ENCODE measurements at places on chromosomes 2 and 18. TPM values are rescaled to one million over a fixed set of nuclear protein-coding genes. Genes with fewer than 3 reads are reported as not detected.

The PLEKHH2 gene
- total RNA-seq, result 42.0 TPM

- H3K4me3 ChIP-seq, result no peak overlapping the region
- H3K27ac ChIP-seq, result no peak overlapping the region
- no peaks in the 10 kb centered on the region for H3K4me1 ChIP-seq
- no peaks in the 10 kb centered on the region for H3K27me3 ChIP-seq
These were observed 68.0 kb downstream of the DAW1 start for GRCh38 chr2:227939271-227940027.

- peak overlapping the region; percentile 81 for H3K4me3 ChIP-seq
- peak overlapping the region; percentile 93 for H3K27ac ChIP-seq
- no peaks in the 10 kb centered on the region for H3K36me3 ChIP-seq
- DNase-seq, result peak; percentile 63
- H3K27me3 ChIP-seq, result no peaks in the 10 kb centered on the region
These were observed 727 bp downstream of the NCOA1 start for GRCh38 chr2:24491542-24492420.

GRCh38 chr2:45274250-45274926, 265.1 kb upstream of the SIX2 start:
- no peaks in the 10 kb centered on the region for H3K4me1 ChIP-seq
- H3K27me3 ChIP-seq, result no peaks in the 10 kb centered on the region
- H3K27ac ChIP-seq, result no peak overlapping the region
- H3K36me3 ChIP-seq, result no peaks in the 10 kb centered on the region
- H3K4me3 ChIP-seq, result no peak overlapping the region

DNA sequence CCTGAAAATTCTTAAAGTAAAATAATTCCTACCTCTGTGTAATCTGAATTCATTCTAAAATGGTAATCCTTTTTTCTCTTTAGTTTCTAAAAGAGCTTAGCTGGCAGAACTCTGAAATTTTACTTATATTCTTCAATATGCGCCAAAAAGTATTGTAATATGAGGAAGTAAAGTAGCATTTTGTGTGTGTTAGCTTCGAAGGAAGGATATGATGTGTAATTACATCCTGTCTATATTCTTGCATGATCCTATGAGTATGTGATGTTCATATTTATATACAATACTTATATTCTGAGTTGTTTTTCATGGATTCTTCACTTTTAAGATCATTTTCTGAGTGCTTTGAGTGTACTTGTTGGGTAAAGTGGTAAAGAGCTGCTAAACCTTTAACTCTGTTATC, 402.9 kb upstream of the PKDCC start:
- no peaks in the 10 kb centered on the region for H3K4me1 ChIP-seq
- H3K36me3 ChIP-seq, result no peaks in the 10 kb centered on the region
- H3K27ac ChIP-seq, result no peak overlapping the region
- DNase-seq, result no peak

The TDRD15 gene
- total RNA-seq, result not detected

The MAP3K19 gene
- total RNA-seq, result 7.2 TPM

The OSR1 gene
- 15.5 TPM for total RNA-seq

The SLC11A1 gene
- total RNA-seq, result 419 TPM

DNA sequence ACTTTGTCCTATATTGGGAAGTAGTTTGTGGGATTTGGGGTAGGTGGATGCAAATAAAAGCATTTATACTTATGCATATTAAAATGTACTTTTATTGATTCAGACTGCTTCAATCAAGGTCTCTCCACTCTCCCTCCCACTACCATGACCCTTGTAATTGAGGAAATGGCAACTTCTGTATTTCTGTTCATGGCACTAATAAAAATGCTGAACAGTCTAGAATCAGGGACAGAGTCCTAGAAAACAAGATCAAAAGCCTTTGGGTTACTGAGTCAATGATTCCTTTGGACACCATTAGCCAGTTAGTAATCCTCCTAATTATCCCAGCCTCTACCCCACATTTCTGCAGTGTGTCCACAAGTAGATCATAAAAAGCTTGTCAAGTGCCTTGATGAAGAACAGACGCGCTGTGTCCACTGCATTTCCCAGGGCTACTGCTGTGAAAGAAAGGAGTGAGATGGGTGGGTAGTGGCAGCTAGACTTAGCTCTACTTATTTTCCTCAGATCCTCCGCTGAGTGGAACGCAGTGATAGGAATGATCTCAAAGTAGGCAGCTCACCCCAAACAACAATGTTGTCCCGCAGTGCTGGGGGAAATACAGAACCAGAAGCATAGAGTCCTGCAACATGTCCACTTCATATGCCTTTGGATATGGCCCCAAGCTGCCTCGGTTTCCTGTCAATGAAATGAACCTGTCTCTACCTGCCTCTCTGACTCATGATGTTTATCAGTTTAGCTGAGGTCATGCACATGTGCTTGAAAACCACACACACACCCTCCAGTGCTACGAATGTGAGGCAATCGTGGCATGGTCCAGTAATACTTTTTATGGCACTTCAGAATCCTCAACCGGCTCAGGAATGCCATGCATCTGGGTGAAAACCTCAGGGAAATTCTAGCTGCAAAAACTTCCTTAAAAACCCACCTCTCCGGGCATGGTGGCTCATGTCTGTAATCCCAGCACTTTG, 115.5 kb downstream of the COL6A3 start:
- peak overlapping the region; percentile 15 for H3K27ac ChIP-seq
- H3K4me1 ChIP-seq, result peaks cover 14% of the 10 kb centered on the region
- no peaks in the 10 kb centered on the region for H3K36me3 ChIP-seq
- no peaks in the 10 kb centered on the region for H3K27me3 ChIP-seq

GRCh38 chr18:36724591-36725001, 104.2 kb downstream of the TPGS2 start:
- H3K4me3 ChIP-seq, result no peak overlapping the region
- DNase-seq, result no peak
- no peaks in the 10 kb centered on the region for H3K36me3 ChIP-seq
- H3K27ac ChIP-seq, result no peak overlapping the region
- H3K27me3 ChIP-seq, result no peaks in the 10 kb centered on the region
- H3K4me1 ChIP-seq, result no peaks in the 10 kb centered on the region

DNA sequence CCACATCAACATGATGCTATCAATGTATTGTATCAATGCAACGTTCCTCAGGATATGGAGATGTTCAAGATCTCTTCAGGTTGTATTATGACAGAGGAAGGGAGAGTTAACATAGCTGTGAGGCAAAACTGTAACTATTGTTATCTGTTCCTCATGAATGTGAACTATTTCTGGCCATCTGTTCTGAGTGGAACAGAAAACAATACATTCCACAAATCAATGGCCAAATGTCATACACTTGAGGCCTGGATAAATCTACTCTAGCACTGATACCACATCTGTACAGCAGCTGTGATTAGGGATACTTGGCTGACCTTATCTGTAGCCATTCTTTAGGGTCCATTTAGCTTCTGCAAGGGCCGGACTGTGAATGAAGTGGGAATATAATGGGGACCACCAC, 447.9 kb downstream of the IRS1 start:
- no peaks in the 10 kb centered on the region for H3K4me1 ChIP-seq
- H3K27me3 ChIP-seq, result no peaks in the 10 kb centered on the region
- no peak for DNase-seq

DNA sequence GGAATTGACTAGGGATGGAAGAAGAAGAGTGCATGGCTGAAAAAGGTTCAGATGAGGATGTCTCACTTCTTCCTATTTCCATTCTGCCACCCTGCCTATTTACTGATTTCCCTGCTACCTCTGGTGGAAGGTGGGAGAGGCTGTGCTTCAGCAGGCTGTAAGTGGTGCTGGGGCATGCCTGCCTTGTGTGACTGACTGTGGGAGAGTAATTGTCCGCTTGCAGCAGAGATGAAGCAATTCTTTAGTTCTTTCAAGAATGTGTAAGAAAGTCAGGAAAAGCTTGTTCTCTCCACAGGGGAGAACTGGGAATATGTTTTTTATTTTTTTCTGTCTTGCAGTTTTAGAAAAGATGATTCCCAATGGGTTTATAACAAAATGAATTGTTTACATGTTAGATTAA, 72.5 kb upstream of the NYAP2 start:
- H3K27me3 ChIP-seq, result no peaks in the 10 kb centered on the region
- no peaks in the 10 kb centered on the region for H3K4me1 ChIP-seq
- DNase-seq, result no peak
- no peak overlapping the region for H3K27ac ChIP-seq

The CCDC68 gene
- total RNA-seq, result 20.2 TPM

The TPO gene
- 0.21 TPM for total RNA-seq

DNA sequence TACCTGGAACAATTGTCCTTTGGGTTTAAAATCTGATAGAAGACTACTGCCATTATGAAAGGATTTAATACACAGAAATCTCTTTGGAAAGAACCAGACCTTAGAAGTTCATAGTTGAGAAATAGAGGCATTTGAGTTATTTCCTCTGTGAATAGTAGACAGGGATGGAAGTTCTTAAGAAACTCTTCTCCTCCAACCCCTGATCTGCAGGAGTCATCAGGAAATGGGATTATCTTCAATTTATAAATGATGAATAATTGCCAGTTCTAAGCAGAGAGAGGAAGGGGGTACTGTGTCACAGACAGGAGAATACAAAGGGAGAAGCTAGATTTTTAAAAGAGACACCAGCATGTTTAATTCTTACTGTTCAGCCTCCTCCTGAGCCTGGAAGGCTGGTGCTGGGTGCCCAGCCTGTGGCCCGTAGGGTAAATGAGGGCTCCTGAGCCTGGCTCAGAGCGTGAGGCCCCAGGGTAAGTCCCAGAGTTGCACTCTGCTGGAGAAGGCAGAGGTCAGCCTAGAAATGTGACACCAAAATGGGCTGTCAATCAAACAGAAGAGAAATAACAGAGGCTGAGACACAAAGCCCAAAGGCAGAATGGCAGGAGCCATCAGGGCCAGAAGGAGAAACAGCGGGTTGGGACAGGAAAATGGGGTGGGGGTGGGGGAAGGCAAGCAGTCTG, 58.2 kb upstream of the PKDCC start:
- no peaks in the 10 kb centered on the region for H3K27me3 ChIP-seq
- H3K4me1 ChIP-seq, result no peaks in the 10 kb centered on the region
- no peaks in the 10 kb centered on the region for H3K36me3 ChIP-seq
- no peak overlapping the region for H3K4me3 ChIP-seq
- no peak for DNase-seq

- DNase-seq, result no peak
- H3K27ac ChIP-seq, result peak overlapping the region; percentile 95
- peaks cover 75% of the 10 kb centered on the region for H3K4me1 ChIP-seq
- H3K36me3 ChIP-seq, result peaks cover 24% of the 10 kb centered on the region
These were observed 1.7 kb upstream of the VAMP5 start for GRCh38 chr2:85582492-85582891.

The ACTG2 gene
- 22.2 TPM for total RNA-seq

The TUBA4B gene
- 3.5 TPM for total RNA-seq

GRCh38 chr2:99338029-99338585, 918 bp downstream of the EIF5B start:
- no peak for DNase-seq
- H3K36me3 ChIP-seq, result no peaks in the 10 kb centered on the region
- H3K27ac ChIP-seq, result peak overlapping the region; percentile 92
- H3K27me3 ChIP-seq, result no peaks in the 10 kb centered on the region
- peaks cover 41% of the 10 kb centered on the region for H3K4me1 ChIP-seq

- H3K27ac ChIP-seq, result no peak overlapping the region
- peaks cover 7% of the 10 kb centered on the region for H3K4me1 ChIP-seq
- peaks cover 6% of the 10 kb centered on the region for H3K36me3 ChIP-seq
- DNase-seq, result no peak
- no peaks in the 10 kb centered on the region for H3K27me3 ChIP-seq
These were observed 160.9 kb upstream of the TTC39C start for GRCh38 chr18:23853448-23854195.

- no peaks in the 10 kb centered on the region for H3K36me3 ChIP-seq
- no peak overlapping the region for H3K27ac ChIP-seq
- H3K4me3 ChIP-seq, result no peak overlapping the region
- no peaks in the 10 kb centered on the region for H3K4me1 ChIP-seq
These were observed 98.4 kb upstream of the FIGN start for GRCh38 chr2:163834221-163834620.

GRCh38 chr18:72468021-72468710, 76.0 kb downstream of the CBLN2 start:
- H3K27ac ChIP-seq, result no peak overlapping the region
- DNase-seq, result no peak
- no peaks in the 10 kb centered on the region for H3K36me3 ChIP-seq
- no peaks in the 10 kb centered on the region for H3K27me3 ChIP-seq

GRCh38 chr2:217026569-217026968, 166.7 kb upstream of the TNP1 start:
- no peak overlapping the region for H3K4me3 ChIP-seq
- H3K36me3 ChIP-seq, result no peaks in the 10 kb centered on the region
- no peak for DNase-seq
- no peaks in the 10 kb centered on the region for H3K27me3 ChIP-seq

DNA sequence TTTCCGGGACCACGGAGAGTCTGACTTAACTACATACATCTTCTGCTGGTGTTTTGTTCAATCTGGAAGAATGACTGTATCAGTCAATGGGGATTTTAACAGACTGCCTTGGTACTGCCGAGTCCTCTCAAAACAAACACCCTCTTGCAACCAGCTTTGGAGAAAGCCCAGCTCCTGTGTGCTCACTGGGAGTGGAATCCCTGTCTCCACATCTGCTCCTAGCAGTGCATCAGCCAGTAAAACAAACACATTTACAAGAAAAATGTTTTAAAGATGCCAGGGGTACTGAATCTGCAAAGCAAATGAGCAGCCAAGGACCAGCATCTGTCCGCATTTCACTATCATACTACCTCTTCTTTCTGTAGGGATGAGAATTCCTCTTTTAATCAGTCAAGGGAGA, 23.1 kb downstream of the ICOS start:
- no peak overlapping the region for H3K27ac ChIP-seq
- no peak for DNase-seq

- H3K4me1 ChIP-seq, result no peaks in the 10 kb centered on the region
- no peak overlapping the region for H3K27ac ChIP-seq
- no peak for DNase-seq
- H3K27me3 ChIP-seq, result no peaks in the 10 kb centered on the region
- no peak overlapping the region for H3K4me3 ChIP-seq
These were observed 45.4 kb upstream of the GORASP2 start for GRCh38 chr2:170883683-170884082.

DNA sequence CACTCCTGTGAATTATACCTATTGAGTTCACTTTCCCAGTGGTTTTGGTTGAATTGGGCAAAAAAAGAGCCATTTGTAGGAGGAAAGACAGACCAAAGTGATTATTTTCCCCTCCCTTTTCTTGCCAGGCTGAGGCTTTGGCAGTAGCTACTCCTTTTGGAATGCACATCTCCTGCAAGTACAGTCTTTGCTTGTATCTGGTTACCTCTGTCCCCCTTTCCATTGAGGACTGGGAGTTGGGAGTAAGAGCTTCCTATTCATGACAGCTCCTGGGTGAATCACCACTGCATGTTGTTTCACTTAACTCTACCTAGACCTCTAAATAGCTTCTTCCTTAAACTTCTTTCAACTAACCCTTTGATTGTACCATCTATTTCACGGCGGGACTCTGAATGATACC, 695.3 kb upstream of the ZNF804A start:
- no peak for DNase-seq
- H3K27me3 ChIP-seq, result no peaks in the 10 kb centered on the region
- H3K4me1 ChIP-seq, result no peaks in the 10 kb centered on the region

Measured in lower lobe of right lung (tissue), 2 donors.